ENCODE measurements at places on chromosomes 11 and 22.
A peak's percentile ranks its signal among the peaks of the same experiment; 100 is the strongest.

- no peak for DNase-seq
These were observed 7.4 kb upstream of the NPTXR start for GRCh38 chr22:38850941-38851849.

DNA sequence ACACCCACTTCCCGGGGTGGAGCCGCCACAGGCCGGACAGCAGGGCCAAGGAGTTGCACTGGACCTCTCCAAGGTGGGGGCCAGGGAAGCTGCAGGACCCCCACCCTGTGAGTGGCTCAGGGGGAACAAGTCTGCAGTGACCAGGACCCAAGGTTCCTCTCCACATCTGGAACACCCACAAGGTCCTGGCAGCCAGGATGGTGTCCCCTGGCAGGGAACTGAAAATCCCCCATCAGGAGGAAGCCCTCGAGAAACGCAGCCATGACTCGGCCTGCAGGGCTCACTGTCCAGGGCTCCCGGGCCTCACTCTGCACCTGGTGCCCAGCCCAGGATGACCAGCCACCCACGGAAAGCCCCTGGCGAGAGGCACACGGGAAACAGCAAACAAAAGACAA is 11.5 kb downstream of the RNH1 start:
- DNase-seq, result no peak

DNA sequence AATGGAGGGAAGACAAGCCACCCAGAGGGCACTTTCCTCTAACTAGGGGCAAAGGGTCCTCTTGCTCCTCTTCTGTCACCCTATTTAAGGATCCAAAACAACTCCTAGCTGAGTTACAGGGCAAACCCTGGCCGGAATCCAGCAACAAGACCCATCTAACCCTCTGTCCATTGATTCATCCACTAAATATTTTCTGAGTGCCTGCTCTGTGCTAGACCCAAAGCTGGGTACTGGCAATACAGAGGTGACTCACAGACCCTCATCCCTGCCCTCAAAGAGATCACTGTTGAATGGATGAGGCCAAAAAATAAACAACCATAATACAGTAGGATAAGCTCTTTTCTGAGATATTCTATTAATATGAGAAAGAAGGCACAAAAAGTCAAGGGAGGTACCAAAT is 4.3 kb upstream of the GALNT18 start:
- DNase-seq, result no peak

DNA sequence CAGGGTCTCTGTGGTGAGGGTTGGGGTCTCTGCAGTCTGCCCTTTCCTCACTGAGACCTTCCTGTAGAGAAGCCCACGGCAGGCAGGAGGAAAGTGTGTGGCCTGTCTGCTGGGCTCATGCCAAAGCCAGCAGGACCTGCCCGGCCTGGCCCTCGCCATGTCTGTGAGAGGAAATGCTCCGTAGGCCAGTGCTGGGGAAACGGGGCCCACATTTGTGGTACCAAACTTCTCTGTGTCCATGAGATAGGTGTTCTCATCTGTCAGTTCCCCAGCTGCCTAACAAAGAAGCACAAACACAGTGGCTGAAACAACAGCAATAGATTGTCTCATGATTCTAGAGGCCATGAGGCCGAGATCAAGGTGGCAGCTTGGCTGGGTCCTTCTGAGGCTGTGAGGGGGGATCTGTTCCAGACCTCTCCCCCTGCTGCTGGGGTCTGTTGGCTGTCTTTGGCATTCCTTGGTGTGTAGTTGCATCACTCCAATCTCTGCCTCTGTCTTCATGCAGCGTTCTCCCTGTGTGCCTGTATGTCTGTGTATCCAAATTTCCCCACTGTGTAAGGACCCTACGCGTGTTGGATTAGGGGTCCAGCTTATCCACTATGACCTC is 772.5 kb downstream of the TBC1D22A start:
- DNase-seq, result no peak

GRCh38 chr11:119700536-119701346 is 28.3 kb downstream of the NECTIN1 start:
- peak; percentile 4 for DNase-seq

GRCh38 chr11:117849781-117850414 is 25.4 kb upstream of the FXYD2 start:
- DNase-seq, result no peak

- DNase-seq, result no peak
These were observed 124.7 kb upstream of the CCDC90B start for GRCh38 chr11:83410605-83411565.

DNA sequence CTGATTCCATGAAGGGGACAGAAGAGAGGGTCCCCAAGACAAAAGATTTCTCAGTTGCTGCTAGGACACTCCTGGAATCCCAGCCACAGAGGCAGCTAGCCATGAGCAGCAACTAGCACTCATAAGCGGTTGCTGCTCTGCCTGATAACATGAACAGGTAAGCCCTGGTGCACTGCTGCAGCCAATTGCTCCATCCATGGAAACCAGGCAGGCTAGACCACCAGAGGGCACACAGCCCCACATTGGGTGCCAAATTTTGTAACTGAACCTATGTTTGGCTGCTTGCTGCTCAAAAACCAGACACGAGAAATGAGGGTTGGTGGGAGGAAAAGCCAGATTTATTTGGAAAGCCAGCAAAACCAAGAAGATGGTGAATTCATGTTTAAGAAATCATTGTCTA is 21.9 kb upstream of the QSER1 start:
- DNase-seq, result no peak

GRCh38 chr22:32181043-32181442 is 21.9 kb upstream of the C22orf42 start:
- DNase-seq, result no peak

DNA sequence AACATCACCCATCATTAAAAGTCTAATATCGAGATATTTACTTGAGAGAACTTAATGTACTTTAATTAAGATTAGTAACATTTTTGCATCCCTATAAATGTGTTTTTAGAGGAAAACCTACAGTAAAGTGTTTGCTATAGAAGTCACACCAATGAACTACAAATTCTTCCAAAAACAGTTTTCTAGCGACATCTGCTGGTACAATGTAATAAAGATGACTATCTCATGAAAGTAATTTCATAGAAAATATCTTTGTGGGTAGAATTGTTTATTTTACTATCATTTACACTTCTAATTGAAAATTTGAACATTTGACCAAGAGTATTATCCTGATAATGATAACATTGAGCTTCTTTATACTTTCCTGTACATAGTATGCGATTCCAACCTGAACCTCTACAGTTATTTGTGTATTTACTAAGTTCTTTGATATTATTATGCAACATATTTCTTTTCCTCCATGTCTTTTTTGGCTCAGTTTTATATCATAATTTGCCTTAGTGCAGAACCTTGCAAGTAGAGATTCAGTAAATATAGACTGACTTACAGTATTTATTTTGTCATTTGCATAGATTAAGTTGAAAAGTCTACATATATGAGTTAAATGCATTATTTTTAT is 252.7 kb downstream of the TMEM135 start:
- DNase-seq, result no peak

DNA sequence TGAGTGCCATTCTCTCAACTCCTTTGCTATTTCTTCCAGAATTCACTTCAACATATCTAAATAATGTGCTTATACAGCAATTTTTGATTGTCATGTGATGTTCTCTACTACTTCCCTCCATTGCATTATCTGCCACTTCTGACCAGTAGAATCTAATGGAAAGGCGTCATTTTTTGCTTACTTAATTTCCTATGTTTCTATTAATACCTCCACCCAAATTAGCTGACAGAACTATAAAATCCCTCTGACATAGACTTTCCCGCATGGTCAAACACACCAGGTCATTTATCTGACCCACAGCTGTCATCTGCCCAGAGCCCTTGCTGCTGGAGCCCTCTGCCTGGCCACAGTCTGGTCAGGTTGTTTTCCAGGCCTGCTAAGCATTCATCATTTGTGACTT is 258.6 kb upstream of the NARS2 start:
- no peak for DNase-seq
